Right renal cortex interstitium (tissue), 3 donors: ENCODE measurements at places on chromosomes 7 and 10. TPM values are rescaled to one million over a fixed set of nuclear protein-coding genes. Genes with fewer than 3 reads are reported as not detected.

DNA sequence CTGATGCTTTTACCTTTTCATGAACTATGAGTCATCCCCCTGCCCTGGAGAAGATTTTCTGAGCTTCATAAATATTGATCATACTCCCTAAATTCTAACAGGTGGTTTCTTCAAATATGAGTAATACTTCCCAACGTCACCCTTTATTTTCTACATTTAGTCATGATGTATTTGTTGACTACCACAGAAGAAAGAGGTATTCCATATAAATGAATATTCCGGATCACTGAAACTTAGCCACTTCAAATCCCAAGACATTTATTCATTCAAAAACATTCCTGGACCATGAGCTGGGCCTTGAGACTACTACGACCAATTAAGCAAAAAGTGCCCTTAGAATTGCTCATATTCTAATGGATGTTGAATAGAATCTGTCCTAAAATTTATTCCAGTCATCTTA, 395.8 kb upstream of the NPVF start:
- no peak for DNase-seq

DNA sequence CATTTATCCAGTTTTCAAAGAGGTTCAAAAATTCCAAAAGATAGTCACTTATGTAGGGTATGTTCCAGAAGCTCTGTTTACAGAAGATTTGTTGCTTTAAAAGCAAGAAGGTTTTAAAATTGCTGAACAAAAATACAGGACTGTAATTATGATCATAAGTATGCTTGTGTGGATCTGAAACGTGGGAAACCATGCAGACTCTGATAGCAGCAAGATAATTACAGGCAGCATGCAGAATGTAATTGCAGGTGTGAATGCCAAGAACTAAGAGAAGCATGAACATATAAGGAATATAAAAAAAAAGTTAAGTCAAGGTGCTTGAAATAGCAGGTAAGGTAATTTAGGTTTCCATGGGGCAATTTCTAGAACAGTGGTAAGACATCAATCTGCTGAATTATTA, 405.7 kb downstream of the ARL4A start:
- no peak for DNase-seq

DNA sequence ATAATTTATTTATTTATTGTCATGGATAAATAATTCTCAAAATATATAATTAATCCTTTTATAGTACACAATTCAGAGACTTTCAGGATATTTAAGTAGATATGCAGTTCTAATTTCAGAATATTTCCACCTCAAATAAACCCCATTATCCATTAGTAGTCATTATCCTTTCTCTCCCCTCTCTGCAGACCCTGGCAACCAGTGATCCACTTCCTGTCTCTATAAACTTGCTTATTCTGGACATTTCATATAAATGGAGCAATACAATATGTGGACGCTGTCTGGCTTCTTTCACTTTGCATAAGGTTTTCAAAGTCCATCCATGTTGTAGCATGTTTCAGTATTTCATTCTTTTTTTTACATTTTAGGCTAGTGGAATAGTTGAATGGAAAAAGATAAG, 230.2 kb downstream of the FZD1 start:
- DNase-seq = no peak

DNA sequence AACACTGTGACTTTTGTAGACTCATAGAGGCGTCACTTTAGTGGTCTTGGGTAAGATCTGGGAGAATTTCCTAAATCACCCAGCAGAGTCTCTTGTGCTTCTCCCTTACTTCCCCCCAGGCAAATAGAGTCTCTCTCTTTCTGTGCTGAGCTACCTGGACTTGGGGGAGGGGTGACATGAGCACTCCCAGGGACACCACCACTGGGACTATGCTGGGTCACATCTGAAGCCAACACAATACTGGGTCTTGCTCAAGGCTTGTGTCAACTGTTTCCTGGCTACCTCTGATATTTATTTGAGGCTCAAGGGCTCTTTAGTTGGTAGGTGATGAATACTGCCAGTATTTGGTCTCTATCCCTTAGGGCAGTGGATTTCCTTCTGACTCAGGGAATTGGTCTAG, 214.6 kb upstream of the TPK1 start:
- no peak for DNase-seq

DNA sequence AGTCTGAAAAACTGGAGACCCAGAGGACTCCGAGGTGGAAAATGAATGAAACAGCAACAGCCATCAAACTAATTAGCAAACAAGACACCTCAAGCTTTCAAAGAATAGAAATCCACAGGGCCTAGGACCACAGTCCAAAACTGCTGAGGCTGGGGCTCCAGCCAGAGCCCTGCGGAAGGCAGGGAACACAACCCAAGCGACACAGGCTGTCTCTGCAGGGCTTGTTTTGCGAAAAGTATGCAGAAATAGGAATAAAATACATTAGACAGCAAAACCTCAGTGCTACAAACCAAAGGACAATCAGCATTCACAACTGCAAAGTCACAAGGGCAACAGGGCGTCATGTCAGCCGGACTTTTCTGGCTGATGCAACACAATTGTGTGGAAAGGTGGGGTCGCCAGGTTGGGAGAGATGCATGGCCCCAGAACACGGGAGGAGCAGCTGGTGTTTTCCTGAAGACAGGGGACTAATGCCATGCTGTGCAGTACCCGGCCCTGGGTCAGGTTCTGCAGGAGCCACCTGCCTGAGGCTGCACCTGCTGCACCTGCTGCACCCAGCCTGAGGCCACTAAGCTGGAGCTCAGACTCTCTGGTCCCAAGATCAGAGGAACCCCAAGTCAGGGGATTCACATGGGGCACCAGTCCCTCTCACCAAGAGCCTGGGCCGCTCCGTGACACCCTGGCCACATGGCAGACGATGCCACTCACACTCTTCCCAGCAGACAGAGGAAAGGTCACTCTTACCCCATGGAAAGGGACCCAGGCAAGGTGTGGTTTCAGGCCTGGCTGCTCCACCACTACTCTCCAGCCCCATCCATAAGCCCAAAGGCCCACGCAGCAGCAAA, 74.2 kb downstream of the MAD1L1 start:
- DNase-seq = no peak

GRCh38 chr7:54907981-54908380, 110.8 kb upstream of the EGFR start:
- no peak for DNase-seq

Gene EIF3B
- 163 TPM for polyA plus RNA-seq

Gene CCDC3
- polyA plus RNA-seq = 9.5 TPM

Gene SPRN
- polyA plus RNA-seq = 3.2 TPM

Gene FAM204A
- 79.5 TPM for polyA plus RNA-seq
